ENCODE measurements at places on chromosomes 7 and 10.

- no peak for DNase-seq
These were observed 52.3 kb upstream of the GJD4 start for GRCh38 chr10:35552650-35553342.

DNA sequence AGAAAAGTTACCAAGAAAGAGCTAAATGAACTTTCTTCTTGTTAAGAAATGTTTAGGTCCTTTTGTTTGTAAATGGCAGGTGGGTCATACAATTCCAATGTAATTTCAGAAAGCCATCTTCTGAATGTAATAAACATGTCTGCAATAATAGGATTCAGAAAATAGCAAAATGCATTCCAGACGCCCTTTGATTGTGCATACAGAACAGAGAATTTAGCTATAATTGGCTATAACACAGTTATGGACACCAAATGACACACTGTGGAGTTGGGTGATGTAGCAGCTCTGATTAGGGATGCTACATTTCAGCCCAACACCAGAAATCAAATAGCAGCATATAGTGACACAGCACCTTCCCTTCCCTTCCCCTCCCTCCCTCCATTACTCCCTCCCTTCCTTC is 240.8 kb downstream of the SNX10 start:
- DNase-seq, result no peak

DNA sequence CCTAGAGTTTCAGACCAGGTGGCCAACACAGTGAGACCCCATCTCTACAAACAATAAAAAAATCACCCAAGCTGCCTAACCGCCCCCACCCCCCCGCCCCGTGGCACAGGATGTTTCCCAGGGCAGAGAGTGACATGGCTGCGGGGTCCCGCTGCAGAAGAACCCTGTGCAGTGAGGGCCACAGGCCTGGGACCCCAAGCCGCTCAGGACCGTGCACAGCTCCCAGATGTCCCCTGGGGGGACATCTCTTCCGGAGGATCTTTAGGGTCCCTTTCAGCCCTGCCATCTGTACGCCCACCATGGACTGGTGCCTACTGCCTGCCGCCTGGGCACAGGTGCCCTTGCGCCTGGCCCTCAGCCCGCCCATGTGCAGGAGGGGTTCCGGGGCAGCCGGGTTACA is 373.6 kb downstream of the DNAJB6 start:
- no peak for DNase-seq

DNA sequence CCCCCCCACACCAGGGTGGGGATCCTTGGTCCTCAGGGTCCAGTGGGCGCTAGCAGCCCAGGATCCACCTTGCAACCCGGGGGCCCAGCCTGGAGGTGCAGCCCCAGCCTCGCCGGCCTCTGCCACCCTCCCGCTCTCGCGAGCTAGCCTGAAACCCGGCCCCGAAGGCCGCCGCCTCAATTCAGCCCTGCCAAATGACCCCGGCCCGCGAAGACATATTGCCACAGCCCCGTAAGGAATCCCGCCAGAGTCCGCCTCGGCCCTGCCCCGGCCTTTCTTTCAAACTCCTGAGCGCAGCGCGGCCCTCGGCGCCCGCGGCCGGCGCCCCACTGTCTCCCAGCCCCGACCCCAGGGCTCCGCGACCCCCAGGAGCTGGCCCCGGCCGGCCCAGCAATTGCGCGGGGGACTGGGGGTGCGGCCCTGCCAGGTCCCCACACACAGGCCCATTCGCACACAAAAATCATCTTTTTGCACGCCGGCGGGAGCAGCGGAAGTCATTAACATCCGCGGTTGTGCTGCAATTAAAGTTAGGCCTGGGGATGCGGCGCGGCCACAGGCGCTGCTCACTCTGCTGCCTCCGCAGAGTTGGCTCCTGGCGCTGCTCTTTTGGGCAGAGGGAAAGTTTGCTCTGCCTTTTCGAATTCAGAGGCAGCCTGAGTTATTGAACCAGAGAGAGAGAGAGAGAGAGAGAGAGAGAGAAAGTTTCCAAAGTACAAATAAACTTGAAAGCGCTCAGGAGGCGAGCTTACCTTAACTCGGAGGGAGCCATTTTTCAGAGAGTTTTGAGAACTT is 4.0 kb downstream of the HOXA5 start:
- DNase-seq, result no peak

GRCh38 chr7:33940503-33940902 is 35.2 kb downstream of the BMPER start:
- no peak for DNase-seq

- no peak for DNase-seq
These were observed 71.4 kb downstream of the AHR start for GRCh38 chr7:17369691-17370426.

DNA sequence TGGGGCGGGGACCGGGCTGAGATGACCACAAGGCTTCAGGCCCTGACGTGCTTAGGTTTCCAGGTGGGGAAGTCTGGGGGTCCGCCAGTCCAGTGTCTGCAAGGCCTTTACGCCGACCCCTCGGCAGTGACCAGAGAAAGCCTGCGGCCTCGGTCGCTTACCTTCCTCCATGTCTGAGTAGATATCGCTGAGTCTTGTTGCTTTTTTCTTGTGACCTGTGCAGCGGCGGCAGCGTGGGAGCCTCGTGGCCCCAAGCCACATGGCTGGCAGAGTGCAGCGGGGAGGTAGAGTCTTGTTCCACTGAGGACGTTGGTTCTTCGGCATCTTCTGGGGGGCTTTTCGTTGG is 329 bp downstream of the NOLC1 start:
- peak; percentile 64 for DNase-seq

DNA sequence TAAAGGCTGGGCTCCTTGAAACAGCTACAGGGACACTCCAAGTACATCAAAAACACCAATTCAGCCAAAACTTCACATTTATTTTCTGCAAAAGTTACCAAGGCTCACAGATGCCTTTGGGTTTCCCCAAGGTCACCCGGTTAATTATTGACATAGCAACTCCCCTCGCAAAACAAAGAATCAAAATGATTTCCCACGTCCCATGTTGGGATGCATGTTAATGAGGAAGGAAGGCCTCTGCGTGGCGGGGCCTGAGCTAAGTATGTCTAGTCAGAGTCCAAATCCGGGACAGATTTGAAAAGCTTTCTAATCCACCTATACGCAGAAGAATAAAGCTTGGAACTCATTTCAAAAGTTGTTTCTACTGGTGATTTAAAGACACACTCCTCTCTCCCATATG is 535 bp upstream of the TMEM72 start:
- no peak for DNase-seq

DNA sequence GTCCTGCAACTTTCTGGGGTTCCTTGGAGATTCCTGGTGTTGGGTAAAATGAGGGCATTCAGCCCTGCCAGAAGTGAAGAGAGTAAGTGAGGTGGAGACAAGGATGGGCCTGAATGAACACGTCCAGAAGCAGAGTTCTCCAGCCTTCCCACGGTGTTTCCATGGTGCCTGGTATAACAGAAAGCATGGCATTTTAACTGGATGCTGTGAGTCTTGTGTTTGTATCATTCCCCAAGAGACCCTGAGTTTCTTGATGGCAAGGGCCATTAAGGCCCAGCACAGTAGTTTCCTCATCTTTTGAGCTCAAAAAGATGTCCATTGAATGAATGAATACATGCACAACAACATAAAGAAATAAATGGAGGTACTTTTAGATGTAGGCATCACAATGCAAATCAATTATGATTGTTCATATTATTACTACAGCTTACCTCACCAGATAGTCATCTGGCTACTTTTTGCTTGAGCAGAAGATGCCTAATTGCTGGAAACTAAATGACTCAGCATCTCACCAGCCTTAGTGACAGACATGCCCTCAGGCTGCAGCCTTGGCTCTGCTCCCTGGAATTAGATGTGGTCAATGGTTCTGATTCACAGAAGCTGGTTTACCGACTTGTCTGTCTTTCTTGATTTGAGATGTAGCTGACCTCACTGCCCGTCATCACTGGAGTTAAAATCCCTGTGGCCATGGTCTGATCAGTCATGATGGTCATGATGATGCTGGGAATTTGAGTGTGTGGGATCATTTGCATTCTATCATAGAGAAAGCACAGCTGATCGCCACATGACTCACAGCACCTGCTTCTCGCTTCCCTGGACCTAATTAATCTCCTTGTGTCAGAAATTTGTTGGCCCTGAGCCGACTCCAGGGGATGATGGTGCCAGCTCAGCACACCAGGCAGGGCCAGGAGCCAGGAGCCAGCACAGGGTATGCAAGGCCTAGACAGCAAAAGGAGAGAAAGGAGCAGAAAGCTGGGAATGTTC is 83.9 kb downstream of the CXCL12 start:
- no peak for DNase-seq

DNA sequence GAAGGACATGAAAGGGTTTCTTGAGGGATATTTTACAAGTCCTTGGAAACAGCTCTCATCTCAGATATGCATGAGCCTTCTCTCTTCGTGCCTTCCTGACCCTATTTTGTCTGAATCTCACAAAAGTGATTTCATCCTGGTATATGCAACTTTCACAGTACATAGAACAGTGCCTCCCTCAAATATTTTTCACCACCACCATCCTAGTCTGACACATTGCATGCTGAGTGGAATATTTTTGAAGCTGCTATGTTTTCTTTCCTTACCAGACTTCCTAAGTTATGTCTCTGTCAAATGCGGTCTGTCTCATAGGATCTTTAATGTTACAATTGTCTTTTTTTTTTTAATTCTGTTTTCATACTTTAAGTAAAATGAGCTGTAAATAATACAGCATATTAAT is 673.3 kb upstream of the LRRN3 start:
- no peak for DNase-seq

DNA sequence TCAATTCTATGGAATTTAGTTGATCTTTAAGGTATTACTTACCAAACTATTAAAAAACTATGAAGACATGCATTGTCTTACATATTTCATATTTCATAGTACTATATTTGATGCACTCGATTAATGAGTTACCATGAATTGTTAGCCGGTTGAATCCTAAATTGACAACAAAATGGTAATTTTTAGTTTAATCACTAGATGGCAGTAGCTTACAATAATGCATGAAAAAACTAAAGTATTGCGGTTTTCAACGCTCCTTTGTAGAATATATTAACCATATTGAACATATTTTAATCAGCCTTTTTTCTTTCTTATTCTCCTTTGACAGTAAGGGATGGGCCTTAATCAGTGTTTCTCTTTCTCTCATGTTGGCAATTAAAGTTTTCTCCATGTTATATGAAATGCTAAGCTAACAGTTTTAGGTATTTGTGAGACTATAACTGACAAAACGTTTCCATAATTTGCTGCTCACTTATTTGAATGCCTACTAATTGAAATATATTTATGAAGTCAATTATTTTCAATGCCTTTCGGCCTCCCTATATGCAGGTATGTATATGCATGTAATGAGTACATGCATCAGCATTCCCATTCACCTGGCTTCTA is 48.5 kb upstream of the ARL4A start:
- DNase-seq, result no peak

GRCh38 chr7:75813781-75814236 is at the start of gene CCL24:
Gene CCL24 (minus strand): TSS chr7:75813806. CDS start chr7:75813715, 91 bp downstream.
- no peak for DNase-seq

DNA sequence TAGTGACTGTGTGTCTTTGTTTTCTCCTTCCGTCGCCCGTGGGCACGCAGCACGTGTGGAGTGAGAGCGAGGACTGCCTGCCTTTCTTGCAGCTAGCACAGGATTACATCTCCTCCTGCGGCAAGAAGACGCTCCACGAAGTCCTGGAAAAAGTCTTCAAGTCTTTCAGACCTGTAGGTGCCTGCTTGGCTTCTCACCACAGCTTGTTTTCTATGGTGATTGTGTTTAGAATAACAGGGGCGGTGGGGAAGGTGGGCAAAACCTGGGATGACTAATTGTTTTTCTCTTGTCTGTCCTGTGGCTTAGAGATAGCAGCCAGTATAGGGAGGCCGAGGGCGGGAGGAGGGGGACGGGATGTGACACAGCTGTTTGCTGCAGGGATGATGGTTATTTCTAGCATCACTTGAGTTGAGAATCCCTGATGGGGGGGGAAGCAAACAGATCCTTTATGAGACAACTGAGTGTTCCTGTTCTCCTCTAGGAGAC is 11.4 kb downstream of the MTURN start:
- DNase-seq, result no peak

GRCh38 chr10:126889421-126889820 is 15.8 kb upstream of the DOCK1 start:
- DNase-seq, result no peak

- no peak for DNase-seq
These were observed 46.9 kb upstream of the GPAM start for GRCh38 chr10:112230325-112230988.

- DNase-seq, result no peak
These were observed 550 bp upstream of the CALU start for GRCh38 chr7:128738570-128739047.

DNA sequence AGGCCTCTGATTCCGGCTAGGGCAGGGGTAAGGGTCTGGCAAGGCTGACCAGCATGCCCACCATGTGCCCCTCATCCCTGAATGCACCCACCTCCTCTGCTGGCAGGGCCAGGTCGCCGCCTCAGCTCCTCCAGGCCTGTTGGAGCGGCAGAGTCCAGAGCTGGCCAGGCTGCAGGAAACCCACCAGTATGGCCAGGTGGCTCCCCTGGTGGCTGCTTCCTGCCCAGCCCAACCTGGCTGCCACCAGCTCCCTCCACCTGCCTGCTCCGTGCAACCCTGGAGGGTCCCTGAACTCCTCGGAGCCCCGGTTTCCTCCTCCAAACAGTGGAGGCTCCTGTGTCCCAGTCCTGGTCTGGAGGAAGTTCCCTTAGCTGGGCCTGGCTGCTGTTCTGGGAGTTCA is 39.6 kb downstream of the MICALL2 start:
- DNase-seq, result no peak

- DNase-seq, result no peak
These were observed 1139.7 kb upstream of the CELF2 start for GRCh38 chr10:9877978-9878377.

- DNase-seq, result no peak
These were observed 67.2 kb downstream of the ADD3 start for GRCh38 chr10:110074758-110075671.

DNA sequence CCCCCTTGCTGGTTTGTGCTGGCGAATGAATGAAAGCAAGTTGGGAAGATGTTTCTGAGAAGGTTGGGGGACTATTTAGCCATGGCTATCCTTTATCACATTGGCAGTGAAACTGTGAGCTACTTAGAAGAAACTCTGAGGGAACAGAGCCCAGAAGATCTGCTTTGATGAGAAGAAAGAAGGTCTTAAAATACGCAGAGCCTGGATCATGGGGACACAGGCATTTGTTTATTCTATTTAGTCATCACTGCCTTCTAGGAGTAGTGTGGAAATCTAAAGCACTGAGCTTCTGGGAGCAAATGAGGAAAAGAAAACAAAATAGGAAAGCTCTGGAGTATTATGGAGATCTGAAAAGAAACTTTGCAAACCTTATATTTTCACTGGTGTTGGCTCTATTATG is 28.5 kb downstream of the CPED1 start:
- DNase-seq, result no peak

- DNase-seq, result no peak
These were observed 81.8 kb upstream of the CAV2 start for GRCh38 chr7:116417593-116418345.

DNA sequence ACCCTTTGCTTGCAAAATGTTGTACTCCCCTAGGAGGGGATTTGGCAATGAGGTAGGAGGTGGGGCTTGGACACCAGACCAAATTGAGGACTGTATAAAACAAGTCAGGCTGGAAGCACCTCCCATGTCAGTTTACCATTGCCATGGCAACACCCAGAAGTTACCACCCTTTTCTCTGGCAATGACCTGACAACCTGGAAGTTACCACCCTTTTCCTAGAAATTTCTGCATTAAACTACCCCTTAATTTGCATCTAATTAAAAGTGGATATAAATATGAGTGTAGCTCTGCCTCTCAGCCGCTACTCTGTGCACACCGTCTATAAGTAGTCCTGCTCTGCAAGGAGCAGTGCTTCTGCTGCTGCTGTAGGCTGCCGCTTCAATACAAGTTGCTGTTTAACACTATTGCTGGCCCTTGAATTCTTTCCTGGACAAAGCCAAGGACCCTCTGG is 7.8 kb upstream of the BLNK start:
- no peak for DNase-seq
